Mammary epithelial cell (primary cell): ENCODE measurements at places on chromosomes 13 and 19.

DNA sequence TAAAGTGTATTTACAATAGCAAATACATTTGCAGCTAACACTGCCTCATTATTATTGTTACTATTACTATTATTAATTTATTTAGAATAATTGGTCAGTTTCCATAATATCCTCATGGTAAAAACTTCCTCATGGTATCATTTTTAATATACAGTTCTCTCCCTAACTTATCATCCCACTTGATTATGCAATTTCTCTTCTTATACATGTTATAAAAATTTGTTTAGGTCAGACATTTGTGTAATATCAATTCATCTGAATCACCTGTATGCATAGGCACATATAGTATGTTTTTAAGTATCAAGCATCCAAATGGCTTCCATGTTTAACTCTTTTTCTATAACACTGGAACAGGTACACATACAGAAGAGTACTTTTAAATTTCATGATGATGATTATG lies 210.8 kb upstream of the STARD13 start:
- DNase-seq, result no peak

- no peak for DNase-seq
These were observed 18.0 kb upstream of the IZUMO2 start for GRCh38 chr19:50181121-50181520.

- no peak for DNase-seq
These were observed 6.8 kb downstream of the GPR42 start for GRCh38 chr19:35377656-35378055.

- DNase-seq, result peak; percentile 37
These were observed 144.6 kb downstream of the NBEA start for GRCh38 chr13:35086667-35087066.

- DNase-seq, result no peak
These were observed 21.2 kb downstream of the PROZ start for GRCh38 chr13:113179374-113180230.

- DNase-seq, result no peak
These were observed 343.1 kb upstream of the ARGLU1 start for GRCh38 chr13:106911020-106911419.

- no peak for DNase-seq
These were observed 54.5 kb downstream of the USP12 start for GRCh38 chr13:27117158-27117557.

- no peak for DNase-seq
These were observed 75.7 kb downstream of the DHRS12 start for GRCh38 chr13:51728275-51728673.

DNA sequence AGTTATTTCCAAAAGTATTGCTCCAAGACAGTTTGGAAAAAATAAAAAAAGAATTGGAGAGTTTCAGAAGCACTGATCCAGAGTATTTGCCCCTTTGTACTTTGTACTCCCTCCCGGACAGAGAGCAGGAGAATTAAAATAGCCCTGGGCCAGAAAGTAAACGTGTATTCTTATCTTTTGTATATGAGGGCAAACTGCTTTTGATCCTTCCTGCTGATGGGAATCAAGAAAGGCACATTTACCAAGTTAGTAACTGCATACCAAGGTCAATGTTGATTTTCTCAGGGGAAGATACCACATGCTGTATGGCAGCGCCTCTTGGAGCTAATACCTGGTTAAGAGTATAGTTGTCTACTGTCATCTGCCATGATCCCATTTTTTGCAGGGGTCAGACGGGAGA lies 10.9 kb upstream of the RB1 start:
- no peak for DNase-seq
